H9 (cell line): ENCODE measurements at places on chromosomes 2 and 18. TPM values are rescaled to one million over a fixed set of nuclear protein-coding genes. Genes with fewer than 3 reads are reported as not detected.

Gene IKZF2
- total RNA-seq: 1.9 and 3.0 TPM in 2 replicates

Gene TMEM169
- total RNA-seq: 0.97 and 1.0 TPM in 2 replicates

Gene CPLX4
- not detected in 2 replicates for total RNA-seq

DNA sequence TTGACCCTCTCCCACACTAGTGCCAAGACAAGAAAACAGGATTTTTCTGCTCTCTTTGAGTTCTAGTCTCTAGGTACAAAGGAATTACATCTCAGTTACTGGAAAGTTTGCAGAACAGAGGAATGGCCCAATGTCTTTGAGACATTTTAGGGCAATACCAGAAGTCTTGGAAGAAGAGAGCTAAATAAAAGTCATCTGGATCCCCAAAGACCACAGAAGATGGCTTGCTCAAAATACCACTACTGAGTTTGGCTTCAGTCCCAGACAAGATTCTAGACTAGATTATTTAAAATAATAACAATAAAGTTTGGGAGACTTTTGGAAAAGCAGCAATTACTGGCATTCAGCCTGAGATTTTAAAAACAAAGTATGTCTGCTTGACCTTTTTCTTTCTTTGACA, 61.9 kb upstream of the HK2 start:
- DNase-seq: no peak

- no peak for DNase-seq
Observed at GRCh38 chr2:74759986-74760385, 73.9 kb upstream of the HK2 start.

DNA sequence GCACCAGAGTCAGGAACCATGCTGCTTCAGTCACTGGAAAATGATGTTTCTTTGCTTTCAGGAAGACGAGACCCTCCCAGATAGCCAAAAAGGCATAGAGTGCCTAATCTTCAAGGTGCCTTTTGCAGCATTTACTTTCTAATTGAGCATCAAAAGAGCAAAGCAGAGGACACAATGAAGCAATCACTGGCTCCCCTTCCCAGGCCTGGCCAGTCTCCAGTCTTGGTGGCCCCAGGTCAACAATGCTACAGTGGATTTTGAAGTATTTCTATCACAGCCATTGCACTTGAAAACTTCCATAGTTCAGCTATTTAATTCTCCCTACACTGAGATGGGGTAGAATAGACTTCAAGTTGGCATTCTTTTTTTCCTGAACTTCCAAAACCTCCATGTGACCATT, 15.4 kb downstream of the ZBTB7C start:
- no peak for DNase-seq
